ENCODE measurements at places on chromosomes 1 and 21.

DNA sequence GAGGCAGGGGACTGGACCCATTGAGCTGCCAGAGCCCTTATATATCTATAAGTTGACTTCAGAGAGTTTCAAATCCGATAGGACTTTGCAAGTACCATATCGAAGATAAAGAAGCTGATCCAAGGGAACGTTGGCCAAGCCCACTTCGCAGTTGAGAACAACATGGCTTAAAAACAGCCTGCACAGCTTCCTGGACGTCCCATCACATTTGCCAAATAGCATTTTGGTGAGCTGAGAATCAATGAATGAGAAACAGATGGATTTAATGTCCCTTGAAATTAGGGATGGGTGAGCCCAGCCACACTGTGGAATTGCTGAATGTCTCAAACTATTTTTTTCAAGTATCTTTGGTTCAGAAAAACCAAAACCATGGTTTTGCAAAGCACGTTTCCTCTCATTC, 64.8 kb downstream of the KCNJ15 start:
- DNase-seq = no peak

GRCh38 chr1:230902349-230902923, 34.1 kb upstream of the C1orf198 start:
- no peak for DNase-seq

GRCh38 chr1:29324771-29325351, 88.5 kb downstream of the PTPRU start:
- peak; percentile 99 for DNase-seq

DNA sequence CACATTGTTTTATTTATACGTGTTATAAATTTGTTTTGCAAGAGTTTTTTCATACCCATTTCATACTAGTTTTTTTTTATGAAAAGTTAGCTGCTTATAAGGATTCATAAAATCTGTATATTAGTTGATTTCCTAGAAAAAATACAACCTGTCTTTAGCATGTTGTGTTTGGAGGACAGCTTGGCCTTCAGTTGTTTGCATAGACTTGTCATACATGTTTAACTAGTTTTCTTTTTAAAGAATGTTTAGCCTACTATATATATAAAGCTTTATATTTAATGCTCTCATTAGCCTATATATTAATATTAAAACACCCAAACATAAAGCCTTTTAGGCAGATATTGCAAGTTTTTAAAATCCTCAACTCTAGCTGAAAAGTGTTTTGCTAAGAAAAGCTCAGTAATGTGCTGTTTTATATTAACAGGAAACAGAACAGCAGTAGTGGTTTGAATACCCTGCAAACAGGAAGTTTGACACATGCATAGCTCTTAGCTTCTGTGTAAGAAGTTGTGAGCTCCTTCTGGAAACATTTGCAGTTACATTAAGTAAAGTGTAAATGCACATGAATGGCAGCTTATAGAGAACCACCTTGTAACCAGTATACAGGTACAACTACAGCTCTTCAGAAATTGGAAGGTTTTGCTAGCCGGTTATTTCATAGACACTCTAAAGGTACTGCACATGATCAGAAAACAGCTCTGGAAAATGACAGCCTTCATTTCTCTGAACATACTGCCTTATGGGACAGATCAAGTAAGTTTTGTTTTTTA, at the start of gene PRKACB:
Gene PRKACB, plus strand, starts transcription at position 476 of the 770 bp plus-strand sequence. Its CDS starts 91 bp downstream, at position 567.
- DNase-seq = no peak

DNA sequence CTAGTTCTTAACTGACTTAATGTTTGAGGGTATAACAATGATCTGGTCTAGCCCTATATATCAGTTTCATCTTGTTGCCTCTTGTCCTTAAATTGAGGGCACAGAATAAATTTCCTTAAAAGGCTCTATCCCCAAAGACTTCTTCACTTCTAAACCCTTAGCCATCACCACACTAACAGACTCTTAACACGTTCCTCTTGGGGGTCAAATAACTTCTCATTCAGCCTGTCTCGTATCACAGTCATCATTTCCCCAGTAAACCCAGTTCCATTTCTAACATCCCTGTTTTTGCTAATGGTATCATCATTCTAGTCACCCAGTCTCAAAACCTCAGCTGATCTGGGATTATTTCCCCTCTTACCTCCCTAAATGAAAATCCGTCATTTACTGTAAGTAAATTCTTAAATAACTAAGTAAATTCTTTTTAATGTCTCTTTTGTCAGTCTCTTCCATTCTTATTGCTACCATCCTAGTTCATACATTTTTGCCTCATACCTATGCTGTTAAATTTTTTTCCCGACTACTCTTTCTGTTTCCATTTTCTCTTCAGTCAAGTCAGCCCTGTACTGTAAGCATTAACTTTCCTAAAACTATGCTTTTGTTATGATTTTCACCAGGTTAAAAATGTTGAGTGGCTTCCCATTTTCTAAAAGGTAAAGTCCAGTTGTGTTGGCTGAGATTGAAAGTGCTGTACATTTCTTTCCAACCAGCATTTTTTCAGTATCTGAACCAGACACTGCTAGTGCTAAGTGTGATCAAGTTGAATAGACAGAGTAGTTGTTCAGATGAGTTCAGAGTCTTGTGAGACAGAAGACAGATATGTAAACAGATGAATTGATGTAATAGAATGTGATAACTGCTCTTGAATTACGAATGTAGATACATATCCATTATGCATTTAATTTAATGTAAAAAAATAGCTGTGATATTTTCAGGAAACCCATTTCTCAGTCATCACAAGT, 6.9 kb downstream of the CTTNBP2NL start:
- no peak for DNase-seq

DNA sequence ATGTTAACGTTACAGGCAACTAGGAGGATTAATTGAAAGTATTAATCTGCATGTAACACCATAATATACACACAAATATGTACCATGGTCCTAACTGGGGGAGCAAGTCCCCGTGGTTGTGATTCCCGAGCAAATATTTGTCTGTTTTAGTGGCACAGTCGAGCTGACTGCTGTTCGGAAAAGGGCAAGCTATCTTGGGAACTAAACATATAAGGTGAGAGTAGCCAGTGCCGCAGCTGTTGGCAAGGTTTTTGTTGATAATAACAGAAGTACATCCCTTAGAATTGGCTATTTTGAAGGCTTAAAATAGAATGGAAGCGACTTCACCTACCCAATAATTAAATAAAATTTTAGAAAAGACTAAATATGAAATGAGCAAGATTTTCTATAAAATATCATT, 45.5 kb downstream of the UCHL5 start:
- no peak for DNase-seq

- no peak for DNase-seq
Observed at GRCh38 chr1:213606252-213606820, 381.4 kb upstream of the PROX1 start.

DNA sequence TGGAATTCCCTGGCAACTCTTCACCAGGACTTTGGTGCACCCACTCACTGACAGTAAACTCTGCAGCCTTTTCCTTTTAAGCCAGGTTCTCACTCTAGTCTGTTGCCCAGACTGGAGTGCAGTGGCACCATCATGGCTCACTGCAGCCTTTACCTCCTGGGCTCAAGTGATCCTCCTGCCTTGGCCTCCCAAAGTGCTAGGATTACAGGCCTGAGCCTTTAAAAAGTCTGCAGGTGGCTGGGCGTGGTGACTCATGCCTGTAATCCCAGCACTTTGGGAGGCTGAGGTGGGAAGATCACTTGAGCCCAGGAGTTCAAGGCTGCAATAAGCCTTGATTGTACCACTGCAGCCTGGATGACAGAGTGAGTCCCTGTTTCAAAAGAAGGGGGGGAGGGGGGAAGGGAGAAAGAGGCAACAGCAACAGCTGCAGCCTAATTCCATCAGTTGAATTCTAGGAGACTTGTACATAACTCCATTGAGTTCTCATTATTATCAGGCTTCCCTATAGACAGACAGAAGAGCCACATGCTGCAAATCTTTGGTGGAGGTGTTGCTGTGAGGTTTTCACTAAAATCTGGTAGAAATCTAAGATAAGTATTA, 8.1 kb upstream of the HNRNPR start:
- no peak for DNase-seq

DNA sequence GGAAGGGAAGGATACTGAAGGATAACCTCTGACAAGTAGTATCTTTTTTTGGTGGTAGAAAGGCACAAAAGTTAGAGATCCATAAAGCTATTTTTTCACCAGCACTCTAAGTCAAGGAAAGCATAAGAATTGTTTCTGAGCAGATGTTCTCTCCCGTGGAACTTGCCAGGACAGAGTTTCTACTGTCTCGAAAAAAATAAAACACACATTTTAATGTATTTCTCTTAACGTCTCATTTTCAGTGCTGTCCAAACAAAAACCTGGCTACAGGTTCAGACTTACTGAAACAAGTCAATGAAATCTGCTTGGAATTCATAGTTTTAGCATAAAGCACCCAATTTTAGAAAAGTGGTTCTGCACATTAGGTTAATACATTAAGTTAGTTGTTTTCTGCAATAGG, 338.3 kb downstream of the LTN1 start:
- DNase-seq = no peak

- no peak for DNase-seq
Observed at GRCh38 chr21:45887788-45888187, 93.8 kb upstream of the COL6A1 start.

DNA sequence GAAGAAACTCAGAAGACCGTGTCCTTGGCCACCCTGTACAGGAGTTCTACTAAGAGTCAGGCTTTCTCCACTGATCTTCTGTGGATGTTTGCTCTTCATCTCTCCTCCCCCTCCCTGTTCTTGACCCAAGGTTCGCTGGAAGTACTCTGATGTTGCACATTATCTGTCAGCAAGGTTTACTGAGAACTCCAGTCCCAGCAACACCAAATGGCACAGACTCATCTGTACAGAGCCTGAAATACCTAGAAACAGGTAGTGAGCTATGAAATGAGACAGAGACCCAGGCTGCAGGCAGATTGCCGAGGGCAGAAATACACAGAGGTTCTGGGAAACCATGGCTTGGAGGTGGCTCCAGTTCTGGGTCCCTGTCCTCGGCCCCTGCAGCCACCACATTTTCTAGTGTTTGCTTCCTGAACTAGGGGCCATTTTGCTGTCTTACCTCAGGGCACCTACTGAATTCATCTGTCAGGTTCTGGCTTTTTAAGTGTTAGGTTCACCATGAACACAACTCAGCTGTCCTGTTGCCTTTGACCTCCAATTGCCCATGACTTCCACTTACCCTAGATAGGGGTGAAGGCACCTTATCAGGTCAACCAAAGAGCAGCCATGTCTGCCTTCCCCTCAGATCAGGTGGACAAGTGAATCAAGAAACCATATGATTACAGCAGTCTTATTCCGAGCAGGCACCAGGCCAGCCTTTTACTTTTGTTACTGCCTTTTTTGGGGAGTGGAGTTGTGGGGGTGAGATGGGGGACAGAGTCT, 92.2 kb downstream of the CDC7 start:
- no peak for DNase-seq

DNA sequence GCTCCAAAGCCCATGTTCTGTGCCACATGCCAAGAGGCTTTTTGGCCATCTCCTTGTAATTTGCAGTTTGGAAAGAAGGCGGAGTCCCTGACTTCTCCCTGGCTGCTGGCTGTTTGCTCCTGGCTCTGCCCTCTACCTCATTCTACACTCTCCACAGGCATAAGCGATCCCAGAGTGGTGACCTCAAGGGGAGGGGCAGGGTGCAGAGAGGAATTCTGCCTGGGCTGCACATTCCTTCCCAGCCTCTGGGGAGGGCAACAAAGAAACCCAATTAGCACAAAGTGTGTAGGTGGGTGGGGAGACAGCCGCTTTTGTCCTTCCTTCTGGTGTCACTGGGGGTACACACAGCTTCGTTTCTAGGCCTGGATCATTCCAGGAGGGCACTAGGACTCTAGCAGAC, 95.3 kb downstream of the HIVEP3 start:
- DNase-seq = peak; percentile 91

GRCh38 chr1:84913555-84913892, 20.5 kb upstream of the LPAR3 start:
- DNase-seq = no peak

DNA sequence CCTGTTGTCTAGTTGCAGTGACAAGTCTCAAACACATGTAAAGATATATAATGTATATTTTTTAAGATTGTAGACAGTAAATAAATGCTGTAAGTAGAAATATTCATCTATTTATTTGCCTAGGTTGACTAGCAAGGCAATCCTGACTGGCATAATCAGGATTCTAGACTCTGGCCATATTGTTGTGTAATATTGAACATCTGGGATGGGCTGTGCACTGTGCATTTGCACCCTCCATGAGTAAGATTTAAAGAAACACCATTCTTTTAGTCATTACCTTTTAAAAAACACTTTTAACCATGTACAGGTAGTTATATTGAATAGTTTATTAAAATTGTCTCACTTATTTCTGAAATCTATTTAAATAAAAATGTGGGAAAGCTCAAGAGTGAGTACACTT, 32.4 kb downstream of the RASAL2 start:
- DNase-seq = no peak

- DNase-seq = no peak
Observed at GRCh38 chr1:237228421-237228820, 186.4 kb downstream of the RYR2 start.

DNA sequence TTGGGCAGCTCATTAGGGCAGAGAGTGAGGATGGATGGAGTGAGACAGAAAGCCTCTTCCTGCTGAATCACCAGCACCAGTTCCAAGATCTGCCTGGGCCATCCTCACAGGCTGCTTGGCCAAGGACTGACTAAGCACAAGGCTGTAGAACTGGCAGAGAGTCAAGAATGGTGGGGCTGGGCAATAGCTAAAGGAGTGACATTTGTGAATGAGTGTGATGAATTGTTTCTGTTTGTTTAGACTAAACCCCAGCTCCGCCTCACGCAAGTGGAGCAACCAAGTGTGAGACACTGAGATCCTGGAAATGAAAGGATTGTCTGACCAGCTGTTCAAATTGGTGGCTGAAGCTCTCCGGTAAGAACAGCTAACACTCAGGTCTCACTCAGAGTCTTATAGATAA, 38.6 kb downstream of the BRINP2 start:
- no peak for DNase-seq

DNA sequence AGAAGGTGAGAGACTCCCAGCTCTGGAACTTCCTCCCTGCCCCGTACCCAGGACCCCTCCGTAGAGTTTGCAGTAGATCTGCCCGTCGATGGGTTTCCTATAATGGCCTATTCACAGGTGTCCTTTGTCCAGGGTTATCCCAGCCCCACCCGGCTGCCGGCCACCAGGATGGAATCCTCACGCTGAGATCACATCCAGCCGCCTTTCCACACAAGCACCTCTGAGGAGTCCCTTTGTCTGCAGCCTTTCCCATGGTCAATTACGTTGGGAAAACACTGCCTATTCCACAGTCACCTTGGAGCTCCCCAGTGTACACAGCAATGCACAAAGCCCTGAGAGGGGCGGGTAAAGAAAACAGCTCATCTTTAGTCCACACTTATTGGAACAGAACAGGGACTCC, 190.0 kb upstream of the EDN2 start:
- DNase-seq = no peak

DNA sequence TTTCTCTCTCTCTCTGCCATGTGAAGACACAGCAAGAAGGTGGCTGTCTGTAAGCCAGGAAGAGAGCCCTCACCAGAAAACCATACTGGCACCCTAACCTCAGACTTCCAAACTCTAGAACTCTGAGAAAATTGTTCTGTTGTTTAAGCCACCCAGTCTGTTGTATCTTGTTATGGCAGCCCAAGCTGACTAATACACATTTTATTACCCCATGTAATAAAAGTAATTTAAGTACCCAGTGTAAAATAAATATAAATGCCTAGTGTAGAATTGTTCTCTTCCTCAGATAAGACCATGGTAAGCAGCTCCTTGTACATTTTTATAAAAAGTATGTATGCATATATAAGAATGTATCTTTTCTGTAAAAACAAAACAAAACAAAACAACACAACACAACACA, 119.7 kb downstream of the DTL start:
- DNase-seq = no peak

- no peak for DNase-seq
Observed at GRCh38 chr1:10514490-10515235, 39.9 kb downstream of the PEX14 start.

- no peak for DNase-seq
Observed at GRCh38 chr1:98496256-98496995, 165.1 kb upstream of the SNX7 start.

All from H9 (cell line).